ENCODE measurements at places on chromosomes 1 and 21.

DNA sequence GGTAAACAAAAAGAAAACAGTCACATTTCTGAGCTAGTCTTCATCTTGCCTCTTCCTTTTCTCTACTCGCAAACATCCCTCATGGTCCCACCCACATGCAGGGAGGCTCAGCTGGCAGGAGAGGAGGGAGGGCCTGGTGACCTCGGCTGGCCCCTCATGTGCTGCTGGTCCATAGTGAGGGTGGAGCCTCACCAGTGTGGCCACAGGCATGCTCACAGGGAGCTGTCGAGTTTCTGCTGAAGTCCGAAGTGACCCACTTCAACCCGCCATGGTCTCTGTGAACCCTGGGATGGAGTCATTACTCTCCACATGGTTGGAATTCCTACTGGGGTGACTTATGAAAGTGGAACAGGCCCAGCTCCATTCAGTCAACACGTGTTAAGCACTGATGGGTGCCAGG lies 253.4 kb downstream of the RHOU start:
- no peak for DNase-seq

GRCh38 chr1:97721221-97721620 lies 199.6 kb downstream of the DPYD start:
- DNase-seq, result no peak

DNA sequence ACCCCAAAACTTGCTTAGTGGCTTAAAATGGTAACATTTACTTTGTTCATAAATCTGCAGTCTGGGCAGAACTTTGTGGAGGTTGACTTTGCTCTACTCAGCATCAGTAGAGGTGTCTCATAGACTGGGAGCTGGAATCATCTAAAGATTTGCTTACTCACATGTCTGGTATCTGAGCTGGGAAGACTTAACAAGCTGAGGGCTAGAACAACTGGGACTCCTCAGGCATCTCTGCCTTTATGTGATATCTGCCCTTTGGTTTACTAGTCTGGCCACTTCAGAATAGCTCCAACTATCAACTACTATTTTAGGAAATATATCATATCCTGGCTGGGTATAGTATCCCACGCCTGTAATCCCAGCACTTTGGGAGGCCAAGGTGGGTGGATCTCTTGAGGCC lies 82.5 kb downstream of the C4BPA start:
- DNase-seq, result no peak

DNA sequence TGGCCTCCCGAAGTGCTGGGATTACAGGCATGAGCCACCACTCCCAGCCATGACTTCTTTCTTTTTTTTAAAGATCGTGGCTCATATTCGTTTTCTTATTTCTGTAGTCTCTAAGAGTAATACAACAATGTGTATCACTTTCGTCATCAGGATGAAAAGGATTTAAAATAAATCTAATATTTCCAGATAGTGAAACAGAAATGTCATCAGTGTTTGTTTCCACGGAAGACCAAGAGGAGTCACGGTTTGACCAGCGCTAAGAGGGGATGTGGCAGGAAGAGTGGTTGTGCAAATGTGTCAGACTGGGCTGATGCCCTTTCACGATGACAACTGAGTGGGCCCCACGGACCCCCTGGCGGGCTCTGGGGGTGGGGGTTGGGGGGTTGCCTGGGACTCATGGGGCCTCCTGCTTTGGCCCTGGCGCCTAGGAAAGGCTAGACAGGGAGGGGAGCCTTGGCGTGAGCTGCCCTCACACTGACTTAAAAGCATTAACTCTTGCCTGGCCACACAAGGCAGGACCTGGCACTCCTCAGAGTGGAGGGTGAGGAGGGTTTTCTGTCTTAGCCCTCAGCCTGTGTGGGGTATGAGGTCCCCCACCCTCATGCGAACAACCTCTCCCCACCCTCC lies 8.4 kb downstream of the SOX13 start:
- DNase-seq, result no peak

GRCh38 chr1:166302989-166303758 lies 136.4 kb upstream of the FAM78B start:
- DNase-seq, result no peak

DNA sequence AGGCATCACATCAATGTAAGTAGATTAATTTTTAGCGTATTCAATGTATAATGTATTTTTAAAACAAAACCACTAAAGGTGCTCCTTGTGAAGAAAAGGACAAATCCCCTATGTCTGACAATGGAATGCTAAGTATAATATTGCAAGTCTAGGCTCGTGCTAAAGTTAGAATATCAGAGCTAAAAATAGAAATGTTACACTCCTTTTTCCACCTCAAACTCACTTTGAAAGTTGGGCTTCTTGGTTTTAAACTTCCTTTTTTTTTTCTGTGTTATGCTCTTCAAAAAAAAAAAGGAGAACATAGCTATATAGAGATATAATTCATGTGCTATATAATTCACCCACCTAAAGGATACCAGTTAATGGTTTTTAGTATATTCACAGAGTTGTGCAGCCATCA lies 3.6 kb upstream of the SERBP1 start:
- DNase-seq, result peak; percentile 24

DNA sequence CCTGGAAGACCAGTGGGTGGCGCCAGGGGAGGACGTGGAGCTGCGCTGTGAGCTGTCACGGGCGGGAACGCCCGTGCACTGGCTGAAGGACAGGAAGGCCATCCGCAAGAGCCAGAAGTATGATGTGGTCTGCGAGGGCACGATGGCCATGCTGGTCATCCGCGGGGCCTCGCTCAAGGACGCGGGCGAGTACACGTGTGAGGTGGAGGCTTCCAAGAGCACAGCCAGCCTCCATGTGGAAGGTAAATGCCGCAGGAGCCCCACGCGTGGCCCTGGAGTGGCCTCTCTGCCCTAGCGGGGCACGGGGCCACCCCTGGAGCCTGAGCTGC lies 75.2 kb downstream of the OBSCN start:
- no peak for DNase-seq

DNA sequence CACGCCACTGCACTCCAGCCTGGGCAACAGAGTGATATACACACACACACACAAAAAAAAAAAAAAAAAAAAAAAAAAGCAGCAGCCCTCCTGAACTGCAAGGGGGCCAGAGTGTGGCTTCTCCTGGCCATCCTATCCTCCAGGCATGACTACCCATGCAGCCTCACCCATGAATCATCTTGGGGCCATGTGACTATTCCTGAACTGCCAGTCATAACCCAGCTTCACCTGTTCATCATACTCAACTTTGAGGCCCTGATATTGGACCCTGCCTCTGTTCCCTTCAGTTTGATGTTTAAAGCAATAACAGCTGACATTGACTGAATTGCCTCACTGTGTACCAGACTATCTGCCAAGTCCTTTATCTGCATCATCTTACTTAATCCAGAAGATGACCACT lies 2.8 kb upstream of the HPCAL4 start:
- no peak for DNase-seq

GRCh38 chr1:188023206-188023605 lies 1194.5 kb downstream of the PLA2G4A start:
- DNase-seq, result no peak

DNA sequence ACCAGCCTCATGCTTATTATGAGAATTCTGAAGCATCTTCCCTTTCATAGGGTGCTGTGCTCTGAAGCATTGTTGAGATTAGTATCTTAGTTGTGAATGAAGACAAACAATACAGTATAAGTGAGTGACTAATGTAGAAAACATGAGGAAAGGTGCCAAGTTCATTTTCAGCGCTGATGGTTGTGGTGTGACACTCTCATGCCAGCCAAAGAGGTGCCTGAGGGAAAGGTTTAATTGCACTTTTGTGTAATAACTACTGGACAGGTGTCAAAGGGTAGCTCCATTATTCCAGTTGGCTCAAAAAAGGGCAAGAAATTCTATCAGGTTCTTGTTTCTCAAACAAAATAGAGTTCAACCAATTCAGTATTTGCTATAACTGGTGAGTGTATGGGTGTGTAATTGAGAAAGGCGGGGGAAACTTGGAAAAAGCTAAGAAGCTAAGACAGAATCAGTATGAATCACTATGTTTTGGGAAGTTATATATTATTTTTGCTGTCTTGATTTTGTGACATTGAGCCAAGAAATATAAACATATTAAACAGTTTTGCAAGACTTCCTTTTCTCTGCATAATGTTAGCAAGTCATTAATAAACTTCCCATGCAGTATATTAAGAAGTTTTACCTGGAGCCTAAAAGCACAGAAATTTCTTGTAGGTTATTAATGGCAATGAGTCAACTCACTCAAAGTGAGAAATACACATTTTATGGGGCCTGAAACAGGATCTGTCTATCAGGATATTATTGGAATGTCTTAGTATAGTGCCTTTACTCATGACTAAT lies 31.8 kb downstream of the KCNK2 start:
- DNase-seq, result no peak

DNA sequence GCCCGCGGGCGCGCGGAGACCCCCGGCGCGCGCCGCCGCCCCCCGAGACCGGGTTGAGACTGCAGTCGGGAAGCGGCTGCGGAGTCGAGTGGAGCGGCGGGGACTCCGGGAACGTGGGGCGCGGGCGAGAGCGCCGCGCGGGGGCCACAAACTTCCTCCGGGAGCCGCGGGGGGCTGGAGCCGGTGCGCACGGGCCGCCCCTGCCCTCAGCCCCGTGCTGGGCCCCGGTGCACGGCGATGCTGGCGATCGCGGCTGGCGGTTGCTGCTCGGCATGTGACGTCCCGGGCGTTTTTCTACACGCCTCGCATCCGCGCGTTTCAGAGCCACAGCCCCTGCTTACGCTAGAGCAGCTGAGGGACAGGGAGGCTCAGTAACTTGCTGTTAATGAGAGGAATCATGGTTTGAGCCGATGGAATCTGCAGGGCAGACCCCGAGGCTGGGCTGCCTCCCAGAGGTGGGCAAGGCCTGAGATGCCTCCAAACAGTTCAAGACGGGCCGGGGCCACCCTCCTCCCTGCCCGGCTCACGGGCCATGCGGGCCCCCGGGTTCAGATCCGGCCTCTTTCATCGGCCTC lies 520 bp downstream of the TMEM201 start:
- no peak for DNase-seq

- no peak for DNase-seq
Measured at GRCh38 chr1:61098906-61099437, 16.6 kb downstream of the NFIA start.

- DNase-seq, result no peak
Measured at GRCh38 chr1:226134170-226135058, 52.1 kb downstream of the ACBD3 start.
